EH (cell line): ENCODE measurements at places on chromosomes 6 and 20.

DNA sequence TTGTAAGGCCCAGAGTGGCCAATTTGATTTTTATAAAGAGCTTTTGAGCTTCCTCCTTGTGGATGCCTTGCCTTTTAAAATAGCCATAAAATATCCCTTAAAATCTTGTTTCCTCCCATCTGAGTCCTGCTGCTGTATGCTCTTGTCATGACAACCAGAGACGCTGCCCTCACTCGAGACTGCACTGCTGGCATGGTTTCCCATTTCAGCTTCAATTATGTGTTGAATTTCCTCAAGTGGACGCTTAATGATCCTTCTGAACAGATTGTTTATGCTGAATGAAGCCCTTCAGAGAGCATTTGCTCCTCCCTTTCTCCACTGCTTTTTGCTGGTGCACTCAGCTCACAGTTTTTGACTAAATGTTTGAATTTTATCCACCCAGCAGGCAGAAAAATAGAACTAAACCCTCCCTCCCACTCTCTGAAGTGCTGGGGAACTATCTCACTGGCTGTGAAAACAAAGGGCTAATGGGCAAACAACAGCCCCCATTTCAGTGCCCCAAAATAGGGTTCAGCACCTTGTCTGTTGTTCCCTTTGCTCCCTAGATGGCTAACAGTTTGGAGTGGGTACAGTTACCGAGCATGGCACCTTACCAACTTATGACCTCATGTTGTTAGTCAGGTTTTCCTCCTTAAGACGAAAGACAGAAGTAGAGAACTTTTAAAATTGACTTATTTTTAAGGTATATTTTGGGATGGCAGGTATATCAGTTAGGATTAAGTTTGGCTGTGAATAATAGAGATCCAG, 45.5 kb upstream of the RNF8 start:
- peak; percentile 20 for DNase-seq

DNA sequence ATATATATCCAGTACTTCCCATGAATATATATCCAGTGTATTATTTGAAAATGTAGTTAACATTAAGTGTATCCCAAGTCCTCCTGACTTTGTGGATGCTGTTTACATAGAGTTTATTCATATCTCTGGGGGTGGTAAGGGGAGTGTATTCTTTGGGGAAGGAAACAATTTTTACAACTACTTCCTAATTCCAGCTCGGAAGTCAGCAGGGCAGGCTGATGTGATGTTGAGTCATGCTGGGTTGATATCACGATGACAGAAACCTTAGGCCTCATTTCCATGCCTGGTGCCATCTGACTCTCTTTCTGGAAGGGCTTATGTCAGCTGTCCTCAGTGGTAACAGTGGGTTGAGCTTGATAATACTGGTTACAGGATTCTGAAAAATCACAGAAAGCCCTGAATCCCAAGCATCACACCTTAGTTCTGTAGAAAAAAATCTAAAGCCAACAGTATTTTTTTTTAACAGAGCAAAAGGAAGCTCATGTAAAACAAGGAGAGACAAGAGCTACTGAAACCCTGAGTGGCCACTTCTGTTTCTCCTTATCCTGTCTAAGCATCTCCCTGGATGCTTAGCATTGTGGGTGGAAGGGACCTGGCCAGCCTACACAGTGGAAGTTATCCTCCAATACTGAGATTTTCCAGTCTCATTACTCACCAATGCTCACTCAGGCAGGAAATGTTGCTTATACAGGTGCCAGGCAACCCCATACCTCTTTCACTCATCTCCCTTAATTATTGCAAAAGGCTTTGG, 75.2 kb upstream of the IYD start:
- peak; percentile 62 for DNase-seq

DNA sequence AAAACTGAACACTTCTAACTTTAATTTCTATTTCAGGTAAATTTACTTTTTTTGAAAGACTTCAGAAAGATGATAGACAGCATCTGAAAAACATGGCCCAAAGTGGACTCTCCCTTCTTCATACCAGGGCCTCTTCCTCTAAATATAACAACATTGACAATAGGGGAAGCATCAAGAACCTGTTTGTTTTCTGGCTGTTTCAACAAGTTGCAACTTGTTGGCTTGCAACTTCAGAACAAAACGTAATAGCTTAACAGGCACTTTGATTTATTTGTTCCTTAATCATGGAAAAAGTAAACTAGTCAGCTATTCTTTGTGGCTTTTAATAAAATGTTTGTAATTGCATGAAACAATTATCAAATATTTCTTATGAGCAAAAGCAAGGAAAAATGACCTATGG, 34.3 kb downstream of the RGS17 start:
- no peak for DNase-seq

DNA sequence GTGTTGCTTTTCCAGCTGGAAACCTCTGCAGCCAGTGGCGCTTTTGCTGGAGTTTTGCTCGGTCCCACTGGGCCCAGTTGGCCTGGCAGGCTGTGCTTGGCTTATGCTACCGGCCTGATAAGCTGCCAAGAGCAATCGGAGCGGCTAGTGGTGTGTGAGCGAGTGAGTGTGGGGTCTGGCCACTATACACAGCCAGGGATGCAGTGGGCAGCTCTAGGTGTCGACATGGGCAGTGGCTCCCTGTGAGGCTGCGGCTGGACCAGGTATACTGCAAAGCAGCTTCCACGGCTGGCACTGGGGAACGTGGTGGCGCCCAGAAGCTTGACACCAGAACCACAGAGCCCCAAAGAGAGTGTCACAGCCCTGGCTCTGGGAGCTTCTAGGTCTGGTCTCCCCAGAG, 996.5 kb downstream of the GRIK2 start:
- no peak for DNase-seq

DNA sequence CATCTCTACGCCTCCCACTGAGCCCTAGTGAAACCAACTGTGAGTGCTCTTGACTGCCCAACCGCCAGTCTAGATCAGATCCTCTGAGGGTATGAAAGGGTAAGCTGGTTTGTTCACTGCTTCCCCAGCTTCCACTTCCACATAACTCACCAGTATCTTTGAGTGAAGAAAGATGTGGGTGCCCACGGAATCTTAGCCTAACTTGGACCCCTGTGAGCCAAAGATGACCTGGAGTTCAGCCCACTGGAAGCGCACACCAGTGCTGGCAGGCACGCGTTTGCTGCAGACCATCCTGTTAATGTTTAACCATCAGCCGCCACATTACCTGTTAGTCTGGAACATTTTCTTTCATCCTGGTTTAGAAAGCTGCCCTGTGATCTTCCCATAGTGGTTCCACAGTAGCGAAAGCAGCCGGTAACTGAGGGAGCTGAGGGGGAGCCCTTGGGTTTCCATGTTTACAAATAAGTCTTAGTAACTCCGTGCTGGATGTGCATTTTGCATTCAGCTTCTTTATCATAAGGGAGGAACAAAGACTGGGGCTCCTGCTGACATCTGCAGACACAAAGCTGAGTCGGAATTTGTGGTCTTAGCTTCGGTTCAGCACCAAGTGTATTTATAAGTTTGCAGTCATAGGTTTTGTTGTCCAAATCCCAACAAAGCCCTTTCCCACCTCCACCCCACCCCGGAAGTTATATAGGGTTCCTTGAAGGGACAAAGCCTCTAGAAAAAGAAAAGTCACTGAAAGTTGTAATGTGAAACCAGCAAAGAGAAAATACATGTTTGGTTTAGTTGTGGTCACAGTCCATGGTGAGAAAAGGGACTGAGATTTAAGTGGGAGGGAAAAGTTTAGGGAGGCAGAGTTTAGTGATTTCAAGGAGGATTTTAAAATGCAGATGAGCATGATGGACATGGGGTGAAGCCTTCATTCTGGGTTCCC, 71.0 kb downstream of the SSR1 start:
- DNase-seq = peak; percentile 53

GRCh38 chr6:13024616-13025015, 303.7 kb downstream of the TBC1D7 start:
- DNase-seq = no peak

DNA sequence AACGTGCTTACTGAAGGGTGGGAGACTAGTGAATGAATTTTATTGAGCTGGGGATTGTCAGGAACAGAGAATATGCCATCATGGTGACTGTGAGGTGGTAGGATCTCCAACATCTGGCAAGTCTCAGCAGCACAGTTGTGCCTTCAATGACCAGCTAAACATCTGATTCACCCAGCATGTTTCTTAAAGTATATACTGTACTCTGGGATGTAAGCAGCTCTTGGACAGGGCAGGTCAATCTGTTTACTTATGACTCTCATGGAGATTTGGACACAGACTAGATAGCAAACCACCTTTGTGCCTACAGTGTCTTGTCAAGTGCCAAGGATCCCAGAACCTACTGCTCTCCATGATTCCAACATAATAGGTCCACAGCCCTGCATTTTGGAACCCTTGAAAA, 801.0 kb upstream of the CITED2 start:
- DNase-seq = peak; percentile 7

GRCh38 chr20:62993856-62994494, 12.8 kb downstream of the BHLHE23 start:
- DNase-seq = no peak

GRCh38 chr6:70666706-70667105, 977 bp upstream of the SMAP1 start:
- DNase-seq = no peak

GRCh38 chr20:37574199-37574890, 46.7 kb upstream of the BLCAP start:
- no peak for DNase-seq

GRCh38 chr6:155177363-155177961, 86.4 kb upstream of the CLDN20 start:
- peak; percentile 73 for DNase-seq

DNA sequence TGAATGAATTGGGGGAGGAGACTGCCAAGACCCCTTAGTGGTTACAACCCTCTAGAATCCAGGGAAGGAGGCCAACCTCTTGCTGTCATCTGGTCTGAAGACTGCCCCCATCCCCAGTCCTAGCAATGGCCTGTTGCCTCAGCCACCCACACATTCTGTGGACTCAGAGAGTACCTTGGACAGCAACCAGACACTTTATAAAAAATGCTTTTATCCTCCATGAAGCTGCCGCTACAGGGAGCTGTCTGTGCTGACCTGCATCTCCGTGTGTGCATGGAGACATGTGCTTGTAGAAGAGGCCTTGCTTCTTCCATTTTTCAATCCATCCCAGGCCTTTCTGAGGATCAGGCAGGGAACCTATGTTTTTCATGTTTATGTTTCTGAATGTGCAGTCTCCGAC, 15.2 kb downstream of the CDH22 start:
- peak; percentile 66 for DNase-seq

DNA sequence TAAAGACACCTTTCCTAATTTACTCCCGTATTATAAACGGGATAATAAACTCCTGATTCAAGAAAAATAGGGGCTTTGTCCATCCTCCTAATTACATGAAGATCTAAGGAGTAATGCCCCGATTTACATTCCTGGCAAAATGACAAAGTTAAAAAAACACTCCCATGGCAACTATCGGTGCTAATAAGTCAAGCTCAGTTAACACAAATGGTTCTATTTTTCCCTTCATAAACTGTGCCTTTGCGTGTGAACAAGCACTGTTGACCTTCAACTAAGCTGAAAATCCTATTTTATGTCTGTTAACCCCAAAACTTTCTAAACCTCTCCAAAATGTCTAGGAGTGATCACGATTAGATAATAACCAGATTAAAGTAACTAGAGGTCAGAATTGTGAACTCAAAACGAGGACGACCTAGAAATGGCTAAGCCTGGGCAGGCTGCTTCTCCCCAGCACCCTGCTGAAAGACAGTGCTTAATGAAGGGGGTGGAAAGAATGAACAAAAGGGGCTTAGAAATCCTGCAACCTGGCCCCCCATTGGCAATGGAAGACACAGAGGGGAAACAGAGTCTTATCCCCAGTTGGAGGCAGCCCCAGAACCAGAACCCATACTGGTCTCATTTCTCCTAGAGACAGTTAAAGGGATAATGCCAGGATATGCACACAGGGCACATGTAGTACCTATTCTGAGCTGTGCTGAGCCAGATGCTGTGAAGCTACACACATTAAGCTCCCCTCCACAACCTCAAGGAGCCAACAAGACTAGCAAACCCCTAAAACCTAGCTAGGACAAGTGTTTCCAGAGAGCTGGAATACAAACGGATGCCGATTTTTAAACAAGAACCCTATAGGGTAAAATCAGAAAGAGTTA, 23.0 kb downstream of the SLC23A2 start:
- DNase-seq = no peak

- DNase-seq = no peak
Measured at GRCh38 chr6:134467620-134468019, 149.7 kb upstream of the SGK1 start.

- no peak for DNase-seq
Measured at GRCh38 chr6:168603234-168603633, 162.2 kb downstream of the SMOC2 start.

DNA sequence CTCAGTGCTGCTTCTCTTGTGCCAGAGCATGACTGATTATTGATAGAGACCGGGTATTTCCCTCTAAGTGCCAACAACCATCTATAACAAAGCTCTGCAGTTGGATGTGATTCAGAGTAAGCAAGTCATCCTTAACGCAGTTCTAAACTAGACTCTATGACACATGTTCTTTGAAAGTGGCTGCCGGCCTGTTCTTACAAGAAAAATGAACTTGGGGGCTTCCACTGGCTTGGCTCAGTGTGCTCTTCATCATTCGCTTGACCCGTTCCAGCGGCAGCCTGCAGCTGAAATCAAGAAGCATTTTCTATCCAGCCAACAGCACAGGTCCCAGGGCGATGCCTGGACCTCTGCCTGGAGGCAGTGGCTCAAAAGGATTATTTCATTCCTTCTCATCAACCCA, 29.8 kb downstream of the GFOD1 start:
- DNase-seq = no peak

DNA sequence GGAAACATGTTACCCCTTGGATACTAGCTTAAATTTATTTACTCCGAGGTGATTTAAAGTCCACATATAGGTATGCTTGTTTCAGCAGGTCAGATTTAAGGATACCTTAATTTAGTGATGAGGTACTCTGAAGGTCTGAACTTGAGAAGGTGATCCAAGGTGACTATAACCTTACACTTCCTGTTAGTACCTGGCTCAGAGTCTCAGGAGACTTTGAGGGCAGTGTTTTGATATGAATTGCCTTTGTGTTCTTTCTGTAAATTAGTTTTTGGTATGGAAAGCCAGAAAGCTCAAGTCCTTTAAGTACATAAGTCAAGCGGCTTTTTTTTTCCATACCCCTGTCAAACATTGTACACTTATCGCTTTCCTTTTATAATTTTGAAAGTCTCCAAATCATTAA, 489.0 kb downstream of the CDKAL1 start:
- no peak for DNase-seq

GRCh38 chr6:132607544-132608233, 16.4 kb downstream of the TAAR2 start:
- no peak for DNase-seq

- DNase-seq = peak; percentile 81
Measured at GRCh38 chr20:48928832-48929725, 7.6 kb downstream of the ARFGEF2 start.

- DNase-seq = no peak
Measured at GRCh38 chr20:51400051-51400926, 142.2 kb downstream of the NFATC2 start.
